CD8-positive, alpha-beta memory T cell (primary cell): ENCODE measurements at places on chromosomes 1 and 21. TPM values are rescaled to one million over a fixed set of nuclear protein-coding genes. Genes with fewer than 3 reads are reported as not detected.

HSD3B1 gene
- polyA plus RNA-seq, result not detected

YY1AP1 gene
- 49.7 TPM for polyA plus RNA-seq

- DNase-seq, result no peak
These were observed 6.6 kb upstream of the CDCA8 start for GRCh38 chr1:37685722-37686121.

DNA sequence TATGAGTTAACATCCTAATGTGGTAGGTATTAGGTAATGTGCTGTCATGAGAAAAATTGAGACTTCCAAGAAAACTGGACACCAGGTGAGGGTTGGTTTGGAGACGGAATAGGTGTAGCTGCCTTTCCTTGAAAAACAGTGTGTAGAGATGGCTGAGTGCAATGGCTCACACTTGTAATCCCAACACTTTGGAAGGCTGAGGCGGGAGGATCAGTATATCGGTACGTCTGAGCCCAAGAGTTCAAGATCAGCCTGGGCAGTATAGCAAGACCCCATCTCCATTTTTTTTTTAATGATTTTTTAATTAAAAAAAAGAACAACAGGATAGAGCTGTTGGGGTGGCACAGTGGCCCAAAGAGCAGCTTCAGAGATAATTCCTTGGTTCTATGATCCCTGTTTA, 6.8 kb upstream of the PPP1R8 start:
- no peak for DNase-seq

- DNase-seq, result no peak
These were observed 7.5 kb downstream of the ZNF692 start for GRCh38 chr1:248851390-248851789.

DNA sequence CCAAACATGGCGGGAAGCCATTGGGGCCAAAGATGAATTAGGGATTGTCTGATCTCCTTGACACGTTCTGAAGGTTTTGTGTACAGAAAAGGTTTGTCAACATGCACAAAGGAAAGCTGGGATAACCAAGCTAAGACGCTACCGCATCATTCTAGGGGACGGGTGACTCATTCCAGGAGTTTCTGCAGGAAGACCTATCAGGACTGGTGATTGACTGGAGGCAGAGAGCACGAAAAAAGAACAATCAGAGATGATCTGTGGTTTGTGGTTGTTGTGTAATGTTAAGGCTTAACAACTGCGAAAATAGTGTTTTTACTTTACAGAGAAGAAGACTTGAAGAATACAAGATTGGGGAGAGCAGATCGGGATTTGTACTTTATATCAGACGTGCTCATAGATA, 22.2 kb upstream of the ERG start:
- no peak for DNase-seq

DNA sequence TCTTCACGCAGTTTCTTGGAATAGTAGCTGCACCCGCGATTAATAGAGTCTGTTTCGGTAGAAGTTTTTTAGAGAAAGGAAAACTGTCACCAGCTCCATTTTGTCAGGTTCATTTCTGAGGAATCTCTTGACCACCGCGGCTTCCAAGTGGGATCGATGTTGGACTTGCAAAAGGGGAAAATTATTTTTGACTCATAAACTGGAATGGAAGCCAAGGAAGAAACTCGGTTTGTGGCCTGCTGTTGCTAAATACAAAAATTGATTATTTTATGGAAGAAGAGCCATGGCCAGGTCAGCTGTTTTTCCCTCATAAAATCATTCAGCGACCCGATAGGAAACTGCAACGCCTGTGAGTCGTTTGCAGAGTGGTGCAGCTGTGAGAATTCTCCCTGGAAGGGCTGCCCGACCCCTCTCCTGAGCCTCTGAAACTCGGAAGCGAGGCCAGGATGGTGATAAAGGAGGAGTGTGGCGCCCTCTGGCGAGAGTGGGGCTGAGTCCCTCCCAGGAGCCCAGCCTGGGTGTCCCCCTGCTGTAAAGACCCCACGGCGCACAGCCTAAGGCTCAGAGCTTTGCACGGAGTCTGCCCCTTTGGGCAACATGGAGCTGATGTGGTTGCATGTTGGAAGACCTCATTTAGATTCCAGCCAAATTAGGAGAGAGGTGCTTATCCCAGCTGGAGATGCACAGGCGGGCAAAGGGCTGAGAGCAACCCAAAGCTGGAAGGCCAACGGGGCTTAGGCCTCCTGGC, 83.6 kb upstream of the SLC25A33 start:
- peak; percentile 41 for DNase-seq

DNA sequence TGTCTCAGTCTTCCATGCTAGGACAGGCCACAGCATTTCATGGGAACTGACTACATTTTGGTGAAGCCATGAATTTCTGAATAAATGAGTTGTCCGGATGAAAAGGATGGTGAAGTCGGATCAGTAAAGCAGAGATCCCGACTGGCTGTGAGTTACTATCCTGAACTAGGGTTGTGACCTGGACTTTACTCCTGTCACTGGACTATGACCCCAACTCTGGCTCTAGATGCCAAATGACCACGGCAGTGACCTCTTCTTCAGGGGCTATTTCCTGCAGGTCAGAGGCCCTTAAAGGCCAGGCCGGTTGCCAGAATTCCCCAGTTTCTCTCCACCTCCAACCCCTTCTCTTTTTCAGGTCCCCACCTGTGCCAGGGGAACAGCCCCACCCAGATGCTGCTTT, 1.7 kb upstream of the NECTIN4 start:
- no peak for DNase-seq
